NCI-H526 (cell line): ENCODE measurements at places on chromosomes 4 and X.
A peak's percentile ranks its signal among the peaks of the same experiment; 100 is the strongest.

- DNase-seq, result no peak
These were observed 152.3 kb downstream of the AMELX start for GRCh38 chrX:11445540-11445939.

DNA sequence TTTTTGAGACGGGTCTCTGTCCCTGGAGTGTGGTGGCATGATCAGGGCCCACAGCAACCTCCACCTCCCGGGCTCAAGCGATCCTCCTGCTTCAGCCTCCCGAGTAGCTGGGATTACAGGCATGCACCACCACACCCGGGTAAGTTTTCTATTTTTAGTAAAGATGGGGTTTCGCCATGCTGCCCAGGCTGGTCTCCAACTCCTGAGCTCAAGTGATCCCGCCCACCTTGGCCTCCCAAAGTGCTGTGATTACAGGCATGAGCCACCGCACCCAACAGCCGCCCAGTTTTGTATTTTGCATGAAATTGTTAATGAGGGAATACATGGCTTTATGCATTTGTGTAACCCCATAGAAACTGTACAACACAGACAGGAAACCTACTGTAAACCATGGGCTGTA lies 2.8 kb upstream of the ARHGAP4 start:
- no peak for DNase-seq

DNA sequence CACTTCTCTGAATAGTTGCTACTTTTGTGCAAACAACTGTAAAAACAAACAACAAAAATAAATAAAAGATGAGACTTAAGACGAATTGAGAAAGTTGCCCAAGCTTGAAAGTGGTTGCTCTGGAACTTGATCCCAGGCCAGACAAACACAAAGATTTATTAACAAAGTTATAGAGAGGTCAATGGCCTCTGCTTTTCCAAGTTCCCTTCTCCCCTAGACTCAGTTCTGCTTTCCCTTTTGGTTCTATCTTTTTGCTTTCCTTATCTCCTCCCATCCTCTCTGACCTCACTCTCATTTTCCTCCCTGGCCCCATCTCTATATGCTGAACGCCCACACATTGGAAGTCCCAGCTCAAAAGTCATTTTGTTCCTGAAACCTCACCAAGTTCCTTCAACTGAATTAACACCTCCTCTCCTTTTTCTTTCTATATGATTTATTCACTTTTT lies 82.7 kb downstream of the MXRA5 start:
- no peak for DNase-seq

DNA sequence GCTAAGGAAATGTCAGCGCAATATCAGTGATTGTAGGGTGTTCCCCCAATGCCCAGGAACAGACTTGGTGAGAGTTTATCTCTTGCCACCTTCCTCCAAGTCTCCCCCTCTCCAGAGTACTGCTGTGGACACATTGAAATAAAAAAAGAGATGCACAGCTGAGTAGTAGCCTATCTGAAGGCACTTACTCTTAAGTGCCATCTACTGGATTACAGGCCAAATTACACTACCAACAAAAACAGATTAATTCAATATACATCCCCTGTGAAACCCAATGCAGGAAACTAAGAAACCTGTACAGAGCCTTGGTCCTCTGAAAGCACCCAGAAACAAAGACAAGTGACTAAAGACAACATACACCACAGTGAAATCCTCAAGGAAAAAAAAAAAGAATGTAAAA lies 460.3 kb downstream of the ZIC3 start:
- peak; percentile 4 for DNase-seq

DNA sequence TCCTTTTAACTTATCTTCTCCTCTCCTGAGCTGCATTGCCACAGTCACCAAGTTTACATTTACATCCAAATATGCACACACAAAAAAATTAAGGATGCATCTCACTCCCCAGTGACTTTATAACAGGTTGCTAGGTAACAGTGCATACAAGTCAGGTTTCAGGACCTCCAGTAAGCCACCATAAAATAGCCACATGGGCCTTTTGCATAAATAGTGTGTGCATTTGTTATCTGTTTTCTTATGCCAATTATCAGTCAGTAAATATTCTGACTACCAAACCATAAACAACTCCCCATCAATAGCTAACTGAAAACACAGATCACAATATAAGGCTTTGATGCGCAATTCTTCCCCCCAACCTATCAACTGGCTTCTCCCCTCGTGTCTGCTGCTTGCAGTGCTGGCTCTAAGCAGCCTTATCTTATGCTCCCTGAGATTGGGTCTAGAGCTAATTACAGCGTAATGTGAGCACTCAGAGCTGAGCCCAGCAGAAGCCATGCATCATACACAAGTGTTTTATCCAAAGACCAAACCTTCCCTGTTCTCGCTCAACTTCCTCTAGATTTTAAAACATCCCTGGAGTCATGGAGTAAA lies 55.4 kb downstream of the ZNF827 start:
- peak; percentile 74 for DNase-seq

GRCh38 chr4:914531-914930 lies 17.6 kb downstream of the GAK start:
- no peak for DNase-seq

DNA sequence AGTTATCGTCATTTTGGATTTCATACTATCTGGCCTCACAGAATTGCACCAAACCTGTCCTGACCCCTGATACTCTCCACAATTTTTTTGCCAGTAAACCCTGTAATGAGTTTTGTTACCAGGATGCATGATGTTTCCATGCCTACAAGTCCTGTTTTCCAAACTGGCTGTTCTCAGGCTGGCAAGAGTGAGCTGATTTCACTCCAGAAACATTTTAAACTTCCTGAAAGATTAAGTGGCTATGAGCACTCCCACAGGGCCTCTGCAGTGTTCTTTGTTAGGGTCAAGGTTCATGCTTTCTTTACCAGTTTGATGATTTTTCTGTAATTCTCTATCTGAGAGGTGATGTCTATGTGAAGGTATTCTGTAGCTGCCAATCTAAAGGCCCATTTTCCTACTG lies 31.7 kb upstream of the PDLIM3 start:
- DNase-seq, result no peak

DNA sequence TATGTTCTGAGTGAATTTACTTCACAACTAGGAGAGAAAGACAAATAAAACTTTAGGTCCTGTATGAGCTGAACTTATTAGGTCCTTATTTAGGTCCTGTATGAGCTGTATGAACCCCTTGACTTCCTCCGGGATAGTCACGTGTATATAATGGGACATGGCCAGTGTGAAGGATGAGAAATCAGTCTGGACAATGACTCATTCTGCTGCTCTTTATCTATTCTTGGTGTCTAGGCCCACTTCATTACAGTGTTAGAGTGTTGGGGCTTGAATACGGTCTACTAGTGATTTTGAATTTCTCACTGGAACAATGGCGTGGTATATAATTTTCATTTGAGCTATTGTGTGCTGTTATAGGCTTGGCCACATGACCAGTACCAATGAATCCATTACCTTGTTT lies 21.9 kb downstream of the STK26 start:
- no peak for DNase-seq
